Effector CD4-positive, alpha-beta T cell (primary cell): ENCODE measurements at places on chromosomes 16 and 17.

DNA sequence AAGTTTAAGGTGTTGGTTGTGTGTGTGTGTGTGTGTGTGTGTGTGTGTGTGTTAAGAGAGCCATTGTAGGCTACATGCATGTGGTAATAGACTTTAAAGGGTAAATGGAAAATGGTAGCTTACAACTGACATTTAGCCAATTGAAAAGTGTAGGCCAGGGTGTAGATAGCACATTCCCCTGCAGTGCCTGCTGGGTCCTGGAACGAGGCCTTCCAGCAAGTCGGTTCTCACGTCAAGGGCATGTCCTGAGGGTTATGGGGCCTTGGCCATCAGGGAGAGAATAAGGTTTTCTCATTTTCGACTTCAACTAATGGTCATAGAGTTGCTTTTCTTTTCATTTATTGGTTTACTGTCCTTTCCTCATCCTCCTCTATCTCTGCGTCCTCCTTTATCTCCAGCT, 65.1 kb downstream of the RPTOR start:
- DNase-seq = no peak

GRCh38 chr16:3095869-3096268, 3.2 kb downstream of the ZSCAN10 start:
- DNase-seq = peak; percentile 48

DNA sequence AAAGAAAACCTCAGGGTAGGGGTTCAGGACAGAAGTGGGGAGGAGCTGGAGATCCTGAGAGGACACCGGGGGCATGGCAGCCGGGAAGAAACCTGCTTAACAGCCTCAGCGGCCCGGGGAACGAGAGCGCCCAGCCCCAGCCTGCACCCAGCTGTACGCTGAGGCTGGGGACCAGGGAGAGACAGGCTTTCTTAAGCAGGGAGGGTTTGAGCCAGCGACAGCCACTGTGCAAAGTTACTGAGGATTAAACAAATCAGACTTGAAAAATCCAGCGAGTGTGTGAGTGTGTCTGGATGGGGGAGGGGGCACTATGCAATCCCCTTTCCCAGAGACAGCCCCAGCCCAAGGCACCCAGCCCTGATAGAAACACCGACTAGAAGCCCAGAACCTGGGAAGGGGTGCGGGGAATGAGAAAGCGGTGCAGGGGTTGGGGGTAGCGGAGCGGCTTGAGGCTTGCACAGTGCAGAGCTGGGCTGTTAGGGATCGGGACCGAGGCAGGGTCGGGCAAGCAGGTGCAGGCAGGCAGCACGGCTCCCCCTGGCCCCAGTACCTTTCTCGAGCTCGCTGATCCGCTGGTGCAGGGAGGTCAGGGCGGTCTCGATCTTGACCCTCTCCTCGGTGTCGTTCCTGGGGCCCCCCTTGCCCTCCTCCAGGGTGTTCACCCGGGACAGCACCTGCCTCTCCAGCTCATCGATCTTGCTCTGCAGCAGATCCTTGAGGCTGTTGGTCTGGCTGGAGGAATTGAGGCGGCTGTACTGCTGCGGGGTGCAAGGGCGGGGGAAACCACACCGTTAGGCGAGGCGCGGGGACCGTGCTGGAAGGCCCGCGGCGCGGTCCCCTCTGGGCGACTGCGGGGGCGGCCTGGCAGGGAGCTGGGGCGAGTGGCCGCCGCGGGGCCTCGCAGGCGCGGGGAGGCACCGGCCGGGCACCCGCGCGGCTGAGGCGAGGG, 1.2 kb downstream of the NPTX1 start:
- DNase-seq = no peak

- DNase-seq = no peak
Measured at GRCh38 chr17:63426917-63427308, 19.2 kb downstream of the CYB561 start.

GRCh38 chr16:30416047-30416603, 8.7 kb downstream of the ZNF771 start:
- no peak for DNase-seq

- DNase-seq = no peak
Measured at GRCh38 chr16:16063683-16064082, 114.3 kb downstream of the ABCC1 start.

GRCh38 chr16:66256919-66257318, 109.6 kb upstream of the CDH5 start:
- no peak for DNase-seq
